Activated CD4-positive, alpha-beta T cell treated with anti-CD3 and anti-CD28 coated beads, Interleukin-2, amount 50 U/mL, for 4 hours (primary cell): ENCODE measurements at places on chromosomes 1 and 21.
A peak's percentile ranks its signal among the peaks of the same experiment; 100 is the strongest.

- DNase-seq, result no peak
Measured at GRCh38 chr1:228960705-228961104, 225.4 kb downstream of the RHOU start.

DNA sequence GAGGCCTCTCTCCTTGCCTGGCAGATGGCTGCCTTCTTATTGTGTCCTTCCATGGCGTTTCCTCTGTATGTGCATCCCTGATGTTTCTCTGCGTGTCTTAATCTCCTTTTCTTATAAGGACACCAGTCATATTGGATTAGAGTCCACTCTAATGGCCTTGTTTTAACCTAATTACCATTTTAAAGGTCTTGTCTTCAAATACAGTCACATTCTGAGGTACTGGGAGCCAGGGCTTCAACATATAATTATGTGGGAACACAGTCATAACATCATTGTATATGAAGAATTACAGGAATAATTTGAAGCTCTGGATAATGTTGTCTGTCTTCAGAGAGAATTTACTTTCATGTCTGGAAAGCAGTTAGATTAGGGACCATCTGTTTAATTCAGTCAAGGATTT lies 56.4 kb upstream of the PTGFR start:
- no peak for DNase-seq

GRCh38 chr1:226487921-226488320 lies 60.6 kb upstream of the STUM start:
- DNase-seq, result no peak

GRCh38 chr1:215932558-215932957 lies 365.5 kb downstream of the KCTD3 start:
- DNase-seq, result no peak

DNA sequence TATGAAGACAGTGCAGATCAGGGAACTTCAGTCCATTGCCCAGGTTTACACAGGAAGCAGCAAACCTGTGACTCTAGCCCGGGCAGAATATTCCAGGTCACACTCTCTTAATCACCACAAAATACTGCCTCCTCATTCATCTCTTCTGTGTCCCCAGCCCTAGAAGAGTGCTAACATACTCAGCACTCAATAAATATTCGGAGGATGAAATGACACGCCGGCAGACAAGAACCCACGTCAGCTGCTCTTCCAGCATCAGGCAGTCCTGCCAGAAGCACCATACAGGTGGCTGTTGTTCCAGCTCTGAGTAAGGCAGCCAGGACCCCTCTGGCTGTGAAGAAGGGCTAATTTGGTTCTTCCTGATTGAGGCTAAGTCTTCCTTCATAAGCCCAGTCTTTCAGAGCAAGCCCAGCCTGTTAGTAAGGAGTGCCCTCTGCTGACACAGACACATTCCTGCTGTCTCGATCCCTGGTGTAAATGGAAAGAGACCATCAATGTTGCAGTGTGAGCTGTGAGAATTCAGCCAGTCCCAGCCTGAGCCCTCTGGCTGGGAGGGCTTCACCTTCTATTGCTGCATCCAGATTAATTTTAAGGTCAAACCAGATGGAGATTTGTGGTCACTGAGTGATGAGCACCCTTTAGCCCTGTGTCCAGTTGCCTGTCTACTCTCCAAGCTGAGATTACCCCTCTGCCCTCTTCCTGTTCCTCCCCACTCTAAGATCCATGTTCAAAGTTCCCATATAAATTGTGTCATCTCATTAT lies 45.0 kb upstream of the KIRREL1 start:
- DNase-seq, result no peak

DNA sequence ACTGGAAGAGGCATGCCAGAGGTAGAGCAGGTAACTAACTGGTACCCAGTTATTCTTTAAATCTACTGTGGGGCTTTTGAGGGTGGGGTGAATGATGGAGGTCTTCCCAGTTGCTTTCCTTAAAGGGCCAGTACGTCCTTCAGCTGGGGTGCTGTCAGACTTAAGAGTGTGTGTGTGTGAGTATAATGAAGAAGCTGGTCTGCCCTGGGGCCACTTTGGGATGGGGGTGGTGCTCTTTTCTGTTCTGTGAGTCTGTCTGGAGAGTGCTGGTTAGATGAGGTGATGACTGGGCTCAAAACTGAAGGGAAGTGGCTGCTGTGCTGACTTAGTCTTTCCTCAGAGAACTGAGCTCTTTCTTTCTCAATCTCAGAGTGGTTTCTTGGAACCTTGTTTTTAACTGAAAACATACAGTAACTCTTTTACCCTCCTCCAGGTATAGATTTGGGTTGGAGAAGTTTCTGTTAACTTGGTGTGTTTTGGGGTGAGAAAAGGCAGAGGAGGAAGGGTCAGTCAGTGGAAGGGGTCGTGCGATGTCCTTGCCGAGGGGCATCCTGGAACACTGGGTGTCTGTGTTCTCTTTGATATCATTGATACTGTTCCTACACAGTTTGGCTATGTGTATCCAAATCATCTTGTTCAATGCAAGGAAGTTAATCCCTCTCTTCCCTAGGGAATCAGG lies 746 bp downstream of the MACF1 start:
- DNase-seq, result peak; percentile 70

- no peak for DNase-seq
Measured at GRCh38 chr1:216945538-216946080, 222.4 kb upstream of the ESRRG start.

- peak; percentile 20 for DNase-seq
Measured at GRCh38 chr1:174999936-175000696, at the start of gene CACYBP. Gene CACYBP (plus strand): TSS chr1:174999947. CDS start chr1:175000181, 234 bp downstream.

GRCh38 chr1:206691604-206692003 lies 6.9 kb downstream of the MAPKAPK2 start:
- no peak for DNase-seq

GRCh38 chr1:12171206-12172041 lies 4.6 kb downstream of the TNFRSF1B start:
- no peak for DNase-seq

DNA sequence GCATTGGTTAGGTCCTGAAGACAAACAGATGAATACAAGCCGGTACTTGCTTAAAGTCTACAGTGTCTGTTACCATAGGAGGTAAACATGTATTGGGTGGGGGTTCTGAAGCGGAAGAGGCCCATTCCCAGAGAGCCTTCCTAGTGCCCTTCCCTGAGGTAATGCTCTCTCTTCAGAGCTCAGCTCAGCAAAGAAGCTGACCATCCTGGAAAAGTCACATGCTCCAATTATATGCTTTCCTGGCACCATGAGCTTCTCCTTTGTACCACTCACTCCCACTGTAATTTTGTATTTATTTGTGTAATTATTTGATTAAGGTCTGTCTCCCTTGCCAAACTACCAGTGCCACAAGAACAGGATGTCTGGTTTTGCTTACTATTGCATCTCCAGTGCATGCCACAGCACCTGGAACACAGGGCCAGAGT lies 42.0 kb downstream of the RAB3B start:
- no peak for DNase-seq

DNA sequence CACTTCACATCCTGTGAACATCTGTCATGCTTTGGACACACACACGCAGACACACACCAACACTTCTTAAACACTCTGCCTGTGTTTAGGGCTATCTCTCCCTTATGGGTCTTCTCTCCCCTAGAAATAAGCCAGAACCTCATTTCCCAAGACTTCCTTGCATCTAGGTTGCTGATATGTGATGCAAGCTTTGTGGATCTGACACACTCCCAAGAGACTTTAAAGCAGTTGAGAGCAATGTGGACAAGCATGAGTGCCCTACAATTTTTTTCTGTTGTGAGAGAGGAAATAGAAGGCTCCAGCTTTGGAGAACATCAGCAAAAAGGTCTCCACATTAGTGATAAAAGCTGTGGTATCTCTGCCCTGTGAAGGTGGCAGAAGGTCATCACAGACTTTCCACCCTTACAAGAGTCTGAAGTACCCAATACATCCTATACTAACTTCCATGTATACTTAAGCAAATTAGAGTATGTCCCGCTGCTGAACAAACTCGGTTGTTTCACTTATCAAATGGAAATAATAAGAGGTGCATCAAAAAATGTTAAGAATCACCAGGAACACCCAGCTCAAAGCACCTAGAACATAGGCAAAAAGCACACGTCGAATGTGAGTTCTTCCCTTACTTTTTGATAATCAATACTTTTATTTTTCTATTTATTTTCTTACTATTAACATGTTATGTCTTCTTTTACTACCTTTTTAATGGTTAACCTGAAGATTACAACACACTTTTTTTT lies 267.6 kb downstream of the SETD4 start:
- DNase-seq, result no peak

GRCh38 chr1:212482637-212483441 lies 50.1 kb downstream of the NENF start:
- no peak for DNase-seq

- no peak for DNase-seq
Measured at GRCh38 chr21:40830836-40831235, 16.1 kb downstream of the DSCAM start.

DNA sequence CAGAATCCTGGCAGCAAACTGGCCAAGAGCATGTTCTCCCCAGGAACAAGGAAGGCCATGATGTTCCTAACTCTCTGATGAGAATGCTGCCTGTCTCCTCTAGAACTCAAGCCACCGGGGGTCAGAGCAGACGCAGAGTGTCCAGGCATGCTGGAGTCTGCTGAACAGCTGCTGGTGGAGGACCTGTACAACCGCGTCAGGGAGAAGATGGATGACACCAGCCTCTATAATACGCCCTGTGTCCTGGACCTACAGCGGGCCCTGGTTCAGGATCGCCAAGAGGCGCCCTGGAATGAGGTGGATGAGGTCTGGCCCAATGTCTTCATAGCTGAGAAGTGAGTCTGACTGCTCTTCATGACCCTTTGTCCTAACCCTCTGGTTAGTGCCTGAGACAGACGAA lies 23.4 kb downstream of the STYXL2 start:
- no peak for DNase-seq

DNA sequence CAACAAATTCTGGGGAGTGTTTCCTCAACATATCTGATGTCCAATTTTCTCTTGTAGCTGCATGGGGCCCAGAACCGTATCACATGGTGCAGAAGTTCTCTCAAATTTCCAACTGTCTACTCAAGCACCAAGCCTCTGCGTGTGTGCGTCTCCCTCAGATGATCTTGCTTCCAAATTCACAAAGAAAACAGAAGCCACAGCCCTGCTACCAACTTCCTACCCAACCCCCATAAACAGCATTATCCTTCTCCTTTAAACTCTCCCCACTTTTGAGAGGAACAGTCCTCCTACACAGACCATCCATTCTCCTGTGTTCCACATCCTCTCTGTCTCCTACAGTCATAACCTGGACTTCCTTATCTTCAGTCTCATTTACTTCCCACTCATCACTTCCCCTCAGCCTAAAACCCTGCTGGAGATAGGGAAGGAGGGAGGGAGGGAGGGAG lies 354.1 kb downstream of the SMYD3 start:
- DNase-seq, result no peak

DNA sequence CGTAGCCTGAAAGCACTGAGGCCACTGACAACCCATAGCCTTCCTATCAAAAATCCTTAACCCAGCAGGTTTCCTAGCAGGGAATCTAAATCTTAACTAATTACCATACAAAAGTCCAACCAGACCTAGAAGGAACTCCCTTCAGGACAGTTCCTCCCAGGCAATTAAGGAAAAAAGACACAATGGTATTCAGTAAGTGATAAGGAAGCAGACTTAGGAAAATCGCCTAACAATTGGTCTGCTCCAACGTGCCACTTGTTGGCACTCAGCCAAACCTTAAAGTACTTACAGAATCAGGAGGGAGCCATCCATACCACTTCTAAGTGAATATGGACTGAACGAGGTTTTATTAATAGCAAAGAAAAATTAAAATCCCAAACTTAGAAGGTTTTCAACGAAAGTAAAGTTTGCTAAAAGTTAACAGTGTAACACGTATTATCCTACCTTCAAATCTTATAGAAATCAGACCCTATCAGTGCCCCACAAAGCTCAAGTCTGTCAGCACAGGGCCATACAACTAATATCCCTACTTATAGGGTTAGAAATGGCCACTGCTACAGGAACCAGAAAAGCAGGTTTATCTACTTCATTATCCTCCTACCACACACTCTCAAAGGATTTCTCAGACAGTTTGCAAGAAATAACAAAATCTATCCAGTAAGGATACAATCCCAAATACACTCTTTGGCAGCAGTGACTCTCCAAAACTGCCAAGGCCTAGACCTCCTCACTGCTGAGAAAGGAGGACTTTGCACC lies 29.0 kb downstream of the SPATA6 start:
- DNase-seq, result no peak

DNA sequence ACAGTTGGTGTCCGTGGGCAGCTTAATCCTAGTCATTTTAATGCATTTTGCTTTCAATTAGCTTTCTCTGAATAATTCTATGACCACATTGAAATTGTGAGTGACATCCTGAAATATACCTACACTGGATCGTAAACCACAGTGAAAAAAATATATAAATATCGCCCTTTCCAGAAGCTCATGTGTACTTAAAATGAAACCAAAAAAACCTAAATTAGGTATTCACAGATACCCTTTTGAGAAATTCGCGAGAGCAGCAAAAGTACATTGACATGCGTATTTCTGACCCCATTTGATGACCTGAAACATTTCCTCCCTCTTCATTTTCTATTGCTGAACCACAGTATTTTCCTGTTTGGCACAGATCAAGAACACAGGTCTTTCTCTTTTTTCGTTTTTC lies 253.8 kb downstream of the LTN1 start:
- no peak for DNase-seq

DNA sequence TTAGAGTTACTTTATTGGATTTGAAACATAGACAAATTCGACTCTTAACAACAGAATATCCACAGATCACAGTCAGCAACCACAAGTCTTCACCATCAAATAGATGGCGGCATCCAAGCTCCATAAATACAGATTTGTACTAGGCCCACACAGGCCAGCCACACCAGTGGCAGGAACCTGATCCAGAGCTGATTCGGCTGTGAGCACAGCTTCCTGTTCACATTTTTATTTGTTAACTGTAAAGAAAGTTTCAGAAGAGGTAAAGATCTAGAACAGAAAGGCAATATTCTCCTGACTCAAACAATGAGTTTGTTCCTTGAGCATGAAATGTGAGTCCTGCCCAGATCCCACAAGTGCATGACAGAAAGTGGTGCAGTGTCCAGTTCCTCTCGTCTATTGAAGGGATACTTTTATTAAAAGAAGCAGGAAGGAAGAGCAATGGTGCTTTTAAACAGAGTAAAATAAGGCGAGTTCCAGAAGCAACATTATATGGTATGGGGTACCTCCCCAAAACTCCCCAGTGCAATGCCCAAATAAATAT lies 205.8 kb downstream of the SLC45A1 start:
- DNase-seq, result no peak

DNA sequence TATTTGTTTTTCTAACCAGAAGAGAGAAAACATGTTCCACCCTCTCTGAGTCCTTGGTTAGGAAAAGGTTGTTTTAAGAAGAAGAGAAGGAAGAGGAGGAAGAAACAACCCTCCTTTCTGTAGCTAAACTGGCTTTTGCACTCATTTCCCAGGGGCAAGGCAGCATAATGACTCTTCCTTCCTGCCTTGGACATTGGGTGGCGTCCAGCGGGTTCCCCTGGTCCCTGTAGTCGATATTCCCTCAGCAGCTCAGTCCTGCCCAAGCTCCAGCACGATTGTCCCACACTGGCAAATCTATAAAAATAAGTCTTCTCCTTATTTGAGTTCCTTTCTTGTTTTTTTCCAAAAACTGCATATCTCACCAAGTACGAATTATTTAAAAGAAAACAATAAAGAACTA lies 81.2 kb downstream of the TEX35 start:
- no peak for DNase-seq
